ENCODE measurements at places on chromosomes 7 and 10. TPM values are rescaled to one million over a fixed set of nuclear protein-coding genes. Genes with fewer than 3 reads are reported as not detected.

Gene AKR1D1
- polyA plus RNA-seq: not detected

Gene MMRN2
- polyA plus RNA-seq: 5.9 TPM

Gene SPDYE2B
- not detected for polyA plus RNA-seq

Gene COBL
- 0.09 TPM for polyA plus RNA-seq

Gene DBNL
- 118 TPM for polyA plus RNA-seq

Gene ITGA8
- 4.9 TPM for polyA plus RNA-seq

Gene PSPH
- polyA plus RNA-seq: 2.2 TPM

Gene PRKRIP1
- 27.4 TPM for polyA plus RNA-seq

Gene CLRN3
- polyA plus RNA-seq: not detected

Gene NUP42
- polyA plus RNA-seq: 43.4 TPM

Gene SLC16A12
- 0.02 TPM for polyA plus RNA-seq

Gene C10orf53
- not detected for polyA plus RNA-seq

Gene HOXA5
- polyA plus RNA-seq: 1.6 TPM

Gene PAPSS2
- polyA plus RNA-seq: 4.7 TPM

Gene SHTN1
- polyA plus RNA-seq: 3.4 TPM

Gene OR6B1
- not detected for polyA plus RNA-seq

Gene GHRHR
- not detected for polyA plus RNA-seq
